Heart right ventricle (tissue), 16 donors: ENCODE measurements at places on chromosomes 2 and 18.

DNA sequence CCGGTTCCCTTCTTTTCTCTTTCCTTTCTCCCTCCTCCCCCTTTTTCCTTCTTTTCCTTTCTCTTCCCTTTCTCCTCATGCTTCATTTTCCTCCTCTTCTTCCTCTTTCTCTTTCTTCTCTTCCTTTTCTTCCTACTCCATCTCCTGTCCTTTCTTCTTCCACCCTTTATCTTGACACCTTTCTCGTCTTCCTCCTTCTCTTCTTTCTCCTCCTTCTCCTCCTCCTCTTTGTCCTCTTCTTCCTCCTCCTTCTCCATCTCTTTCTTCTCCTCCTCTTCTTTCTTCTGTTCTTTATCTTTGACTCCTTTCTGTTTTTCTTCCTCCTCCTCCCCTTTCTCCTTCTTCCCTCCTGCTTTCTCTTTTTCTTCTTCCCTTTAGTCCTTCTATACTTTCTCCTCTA lies 53.2 kb downstream of the CELF4 start:
- DNase-seq, result no peak

GRCh38 chr2:38442643-38443541 lies 65.8 kb upstream of the ATL2 start:
- no peak for DNase-seq

- DNase-seq, result no peak
Observed at GRCh38 chr2:109217362-109218086, 88.5 kb downstream of the SH3RF3 start.

GRCh38 chr18:58529714-58530354 lies 99.1 kb downstream of the ALPK2 start:
- peak; percentile 41 for DNase-seq

DNA sequence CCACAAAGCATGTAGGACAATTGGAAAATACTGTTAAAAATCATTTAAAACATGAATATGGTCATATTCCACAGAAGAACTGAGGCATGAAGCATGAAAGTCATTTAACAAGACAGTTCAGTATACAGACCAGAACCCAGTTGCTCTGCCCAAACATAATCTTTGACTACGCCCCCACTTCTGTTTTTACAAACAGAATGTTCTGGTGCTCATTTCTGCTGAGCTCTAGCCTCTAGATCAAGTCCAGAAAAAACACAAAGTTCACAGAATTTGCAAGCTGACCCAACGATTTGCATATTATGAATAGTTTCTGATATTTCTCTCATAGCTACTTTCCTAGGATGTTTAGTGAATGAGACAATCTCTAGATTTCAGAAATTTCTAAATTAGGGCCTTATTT lies 424.9 kb downstream of the PID1 start:
- DNase-seq, result no peak
